NCI-H1105 treated with DMSO at 0.1 percent for 48 hours (cell line): ENCODE measurements at places on chromosomes 7 and 10.

GRCh38 chr10:77105761-77106221 is 531.8 kb downstream of the KCNMA1 start:
- DNase-seq: no peak

- DNase-seq: no peak
Observed at GRCh38 chr10:13502380-13502779, 26.4 kb downstream of the BEND7 start.

DNA sequence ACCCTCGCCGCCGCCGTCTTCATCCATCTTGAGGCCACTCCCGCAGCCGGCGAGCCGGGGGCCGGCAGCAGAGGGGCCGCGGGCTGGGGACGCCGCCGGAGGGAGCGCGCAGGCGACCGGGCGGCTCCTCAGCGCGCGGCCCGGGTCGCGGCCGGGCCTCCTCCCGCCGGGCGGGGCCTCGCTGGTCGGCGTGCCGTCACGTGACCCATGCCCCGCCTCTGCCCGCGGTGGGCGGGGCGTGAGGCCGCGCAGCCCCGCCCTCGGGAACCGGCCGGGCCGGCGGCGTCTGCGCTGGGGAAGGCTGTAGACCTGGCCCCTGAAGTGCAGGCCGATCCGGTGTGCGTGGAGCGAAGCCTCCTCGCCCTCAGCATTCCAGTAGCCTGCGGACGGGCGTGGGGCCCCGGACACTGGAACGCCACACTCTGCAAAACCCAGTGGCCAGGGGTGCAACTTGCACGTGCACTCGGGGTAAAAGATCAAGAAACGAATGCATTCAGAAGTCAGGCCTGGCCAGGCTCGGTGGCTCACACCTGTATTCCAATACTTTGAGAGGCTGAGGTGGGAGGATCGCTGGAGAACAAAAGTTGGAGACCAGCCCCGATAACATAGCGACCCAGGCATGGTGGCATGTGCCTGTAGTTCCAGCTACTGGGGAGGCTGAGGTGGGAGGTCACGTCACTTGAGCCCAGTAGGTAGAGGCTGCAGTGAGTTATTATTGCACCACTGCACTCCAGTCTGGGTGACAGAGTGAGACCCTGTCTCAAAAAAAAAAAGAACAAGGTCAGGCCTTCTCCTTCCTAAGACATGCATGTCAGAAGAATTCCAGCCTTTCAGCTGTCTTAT is at the start of gene CYTH3:
CYTH3 (minus strand) TSS at position 144 of the 843 bp plus-strand sequence; CDS start at position 27, 117 bp downstream.
- DNase-seq: peak; percentile 64

DNA sequence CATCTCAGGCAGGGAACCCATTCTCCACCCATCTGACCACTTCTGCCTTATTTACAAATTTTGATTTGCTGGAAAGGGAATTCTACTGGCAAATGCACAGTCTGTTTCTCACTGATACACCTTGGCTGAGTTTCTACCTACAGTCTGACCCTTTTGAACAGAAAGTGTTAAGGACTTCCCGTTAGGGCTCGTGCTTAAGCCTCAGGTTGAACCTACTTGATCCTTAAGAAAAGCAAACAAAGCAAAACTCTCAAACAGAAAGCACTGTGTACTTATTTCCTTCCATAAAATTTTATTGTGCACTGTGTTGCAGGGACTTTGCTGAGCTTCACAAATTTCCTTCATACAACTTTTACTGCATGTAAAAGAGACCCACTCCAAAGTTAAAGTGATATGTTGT is 367.8 kb downstream of the NRG3 start:
- no peak for DNase-seq

DNA sequence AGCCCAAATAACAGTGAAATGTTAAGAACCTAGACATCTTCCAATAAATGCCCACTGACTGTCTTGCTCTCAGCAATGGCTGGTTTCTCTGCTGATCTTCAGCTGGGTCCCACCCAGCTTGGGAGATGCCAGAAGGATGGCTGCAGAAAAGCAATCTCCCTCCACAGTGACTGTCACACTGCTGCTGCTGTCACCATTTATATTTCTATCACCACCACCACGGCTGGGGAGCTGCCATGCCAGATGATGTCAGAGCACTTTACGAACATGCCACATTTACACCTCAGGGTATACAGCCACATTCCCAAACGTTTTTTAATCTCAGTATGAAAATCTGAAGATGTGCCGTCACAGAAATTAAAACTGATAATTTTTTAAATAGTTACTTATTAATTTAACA is 29.8 kb upstream of the FRMD4A start:
- DNase-seq: no peak

- DNase-seq: no peak
Observed at GRCh38 chr10:78225594-78225993, 191.9 kb downstream of the RPS24 start.

- peak; percentile 78 for DNase-seq
Observed at GRCh38 chr7:16804674-16805439, at the start of gene AGR2. TSS of gene AGR2 (minus strand) at chr7:16804999. CDS start at chr7:16801796, 3,203 bp downstream.

DNA sequence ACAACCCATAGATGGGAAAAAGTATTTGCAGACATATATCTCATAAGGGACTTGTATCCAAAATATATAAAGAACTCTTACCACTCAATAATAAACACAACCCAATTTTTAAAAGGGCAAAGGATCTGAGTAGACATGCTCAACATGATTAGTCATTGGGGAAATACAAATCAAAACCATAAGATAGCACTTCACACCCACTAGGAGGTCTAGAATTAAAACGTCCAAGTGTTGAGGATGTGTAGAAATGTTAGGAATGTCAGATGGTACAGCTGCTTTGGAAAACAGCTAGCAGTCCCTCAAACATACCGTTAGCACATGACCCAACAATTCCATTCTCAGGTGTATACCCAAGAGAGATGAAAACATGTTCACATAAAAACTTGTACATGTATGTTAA is 8.3 kb downstream of the PSTK start:
- DNase-seq: no peak

GRCh38 chr7:25927626-25927978 is 224.4 kb upstream of the NFE2L3 start:
- no peak for DNase-seq

DNA sequence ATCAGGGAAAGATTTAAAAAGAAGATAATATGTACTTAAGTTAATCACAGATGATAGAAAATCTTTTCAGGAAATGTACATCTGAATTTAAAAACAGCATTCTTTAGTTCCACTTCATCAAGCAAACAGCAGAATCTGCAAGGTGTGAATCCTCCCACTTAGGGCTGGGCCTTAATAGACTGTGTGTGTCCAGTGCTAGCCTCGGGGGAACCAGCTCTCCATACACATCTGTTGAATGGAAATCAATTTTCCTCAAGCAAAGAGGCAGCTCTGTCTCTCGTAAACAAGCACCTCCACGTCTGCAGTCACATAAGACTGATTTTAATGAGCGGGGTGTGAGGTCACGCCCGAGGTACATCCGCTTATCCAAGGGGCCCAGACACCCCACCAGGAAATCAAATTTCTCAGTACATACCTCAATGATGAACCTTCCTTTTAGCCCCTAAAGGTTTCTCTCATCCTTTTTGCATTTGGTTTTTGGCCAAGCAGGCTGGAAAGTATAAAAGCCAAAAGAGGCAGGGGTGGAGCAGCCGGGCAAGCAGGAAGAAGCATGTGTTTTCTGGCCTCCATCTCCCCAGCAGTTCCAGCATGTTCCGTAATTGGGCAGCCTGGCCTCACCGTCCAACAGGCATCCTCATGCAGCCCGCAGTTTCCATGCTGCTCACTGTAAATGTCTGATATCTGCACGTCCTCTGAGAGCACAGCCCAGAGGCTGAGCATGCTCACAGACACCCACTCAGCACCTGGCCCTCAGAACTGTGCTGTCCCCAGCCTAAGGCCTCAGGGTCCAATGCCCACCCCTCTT is 131.3 kb downstream of the GLI3 start:
- DNase-seq: no peak

DNA sequence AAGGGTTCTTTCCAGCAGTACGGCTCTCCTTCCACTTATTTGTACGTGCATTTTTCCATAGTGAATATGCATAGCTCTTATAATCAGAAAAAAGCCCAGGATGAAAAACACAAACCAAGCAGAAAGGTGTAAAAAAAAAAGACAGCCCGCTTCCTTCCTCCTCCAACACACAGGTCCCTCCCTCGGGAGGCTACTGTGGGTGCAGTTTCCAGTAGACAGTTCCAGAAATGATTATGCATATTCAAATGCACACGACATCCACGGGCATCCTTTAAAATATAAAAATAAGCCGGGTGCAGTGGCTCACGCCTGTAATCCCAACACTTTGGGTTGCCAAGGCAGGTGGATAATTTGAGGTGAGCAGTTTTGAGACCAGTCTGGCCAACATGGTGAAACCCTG is 59.9 kb downstream of the TNRC18 start:
- no peak for DNase-seq

- no peak for DNase-seq
Observed at GRCh38 chr10:130479926-130480325, 343.7 kb downstream of the GLRX3 start.

DNA sequence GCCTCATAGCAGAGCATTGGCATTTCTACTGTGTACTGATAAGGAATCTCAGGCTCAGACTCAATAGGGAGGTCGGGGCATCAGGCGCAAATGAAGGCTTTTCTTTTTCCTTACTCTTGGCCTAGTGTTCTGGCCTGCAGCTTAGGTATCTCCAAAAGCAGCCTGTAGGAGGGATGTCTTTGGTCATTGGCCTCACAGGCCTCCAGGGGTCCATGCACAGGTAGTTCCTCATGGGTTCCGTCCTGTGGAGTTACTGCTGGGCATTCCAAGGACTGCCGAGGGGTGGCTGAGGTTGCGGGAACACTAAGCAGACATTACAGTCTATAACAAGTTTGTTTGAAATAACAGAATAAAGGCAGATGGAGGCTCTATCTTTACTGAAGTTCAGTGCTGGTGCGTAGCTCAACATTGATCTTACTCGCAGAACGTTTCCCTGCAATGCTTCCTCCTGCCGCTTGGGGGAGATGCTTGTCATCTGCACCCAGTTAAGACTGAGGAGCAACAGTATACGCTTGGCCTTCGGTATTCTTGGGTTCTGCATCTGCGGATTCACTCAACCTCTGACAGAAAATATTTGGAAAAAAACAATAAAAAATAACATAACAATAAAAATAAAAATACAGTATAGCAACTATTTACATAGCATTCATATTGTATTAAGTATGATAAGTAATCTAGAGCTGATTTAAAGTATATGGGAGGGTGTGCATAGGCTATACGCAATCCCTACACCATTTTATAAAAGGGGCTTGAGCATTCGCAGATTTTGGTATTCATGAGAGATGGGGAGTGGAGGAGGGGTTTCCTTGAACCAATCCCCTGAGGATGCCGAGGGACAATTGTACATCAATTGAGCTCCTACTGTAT is 58.9 kb downstream of the SH2D4B start:
- no peak for DNase-seq

- DNase-seq: no peak
Observed at GRCh38 chr10:110040767-110041478, 33.1 kb downstream of the ADD3 start.

DNA sequence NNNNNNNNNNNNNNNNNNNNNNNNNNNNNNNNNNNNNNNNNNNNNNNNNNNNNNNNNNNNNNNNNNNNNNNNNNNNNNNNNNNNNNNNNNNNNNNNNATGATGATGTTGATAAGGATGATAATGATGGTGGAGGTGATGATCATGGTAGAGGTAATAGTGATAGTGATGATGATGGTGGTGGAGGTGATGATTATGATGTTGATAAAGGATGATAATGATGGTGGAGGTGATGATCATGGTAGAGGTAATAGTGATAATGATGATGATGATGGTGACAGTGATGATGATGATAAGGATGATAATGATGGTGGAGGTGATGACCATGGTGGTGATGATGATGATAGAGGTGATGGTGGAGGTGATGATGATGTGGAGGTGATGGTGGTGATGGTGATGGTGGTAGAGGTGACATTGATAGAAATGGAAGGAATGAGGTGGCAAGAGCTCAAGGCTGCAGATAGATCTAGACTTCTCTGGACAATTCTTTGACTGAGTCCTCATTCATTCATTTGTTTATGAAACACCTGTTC is 47.8 kb downstream of the FAM20C start:
- DNase-seq: no peak

- no peak for DNase-seq
Observed at GRCh38 chr7:152924826-152925411, 165.4 kb downstream of the ACTR3B start.

DNA sequence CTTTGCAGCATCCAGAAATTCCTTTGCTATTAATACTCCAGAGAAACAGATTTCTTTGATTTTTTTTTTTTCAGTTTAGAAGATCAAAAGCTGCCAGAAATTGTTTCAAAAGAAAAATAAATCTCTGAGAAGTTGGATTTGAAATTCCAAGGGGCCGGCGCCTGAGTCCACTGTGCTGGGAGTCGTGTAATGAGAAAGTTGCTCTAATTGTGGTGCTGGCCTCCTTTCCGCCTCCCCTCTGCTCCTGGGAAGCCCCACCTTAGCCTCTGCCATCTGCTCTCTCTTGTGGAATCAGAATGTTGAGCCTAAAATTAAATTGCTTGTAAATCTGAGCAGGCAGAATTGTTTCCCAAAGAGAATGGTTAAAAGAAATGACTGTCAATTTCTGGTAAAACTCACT is 93.3 kb downstream of the EMX2 start:
- DNase-seq: no peak

- DNase-seq: peak; percentile 43
Observed at GRCh38 chr7:131111081-131111576, 216.5 kb upstream of the MKLN1 start.

DNA sequence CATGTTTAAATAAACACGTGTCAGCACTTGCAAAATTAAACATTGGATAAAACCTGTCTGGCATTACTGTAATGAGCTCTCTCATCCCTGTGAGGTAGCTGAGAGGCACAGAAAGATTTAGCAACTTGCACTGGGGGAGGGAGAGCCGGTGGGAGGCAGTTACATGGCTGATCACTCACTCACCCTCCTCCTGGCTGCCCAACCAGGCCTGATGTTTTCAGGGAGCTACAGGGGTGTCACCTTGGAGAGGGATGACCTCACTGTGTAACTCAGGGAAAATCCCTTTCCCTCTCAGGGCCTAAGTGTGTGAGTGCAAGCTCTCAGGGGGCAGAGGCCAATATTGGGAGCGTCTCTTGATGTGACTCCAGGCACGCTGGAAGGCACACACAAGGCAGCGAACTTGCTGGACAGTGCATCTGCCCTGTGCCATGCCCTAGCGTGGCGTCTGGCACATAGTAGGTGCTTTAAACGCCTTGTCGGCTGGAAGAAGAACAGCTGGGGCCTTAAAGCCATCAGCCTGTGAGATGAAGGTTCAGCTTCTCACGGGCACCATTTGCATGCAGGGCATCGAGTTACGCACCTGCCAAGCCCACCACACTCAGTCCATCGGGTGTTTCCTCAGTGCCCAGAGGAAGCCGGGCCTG is 51.1 kb downstream of the ELFN1 start:
- no peak for DNase-seq

- DNase-seq: no peak
Observed at GRCh38 chr7:116509982-116510579, 10.5 kb downstream of the CAV2 start.

DNA sequence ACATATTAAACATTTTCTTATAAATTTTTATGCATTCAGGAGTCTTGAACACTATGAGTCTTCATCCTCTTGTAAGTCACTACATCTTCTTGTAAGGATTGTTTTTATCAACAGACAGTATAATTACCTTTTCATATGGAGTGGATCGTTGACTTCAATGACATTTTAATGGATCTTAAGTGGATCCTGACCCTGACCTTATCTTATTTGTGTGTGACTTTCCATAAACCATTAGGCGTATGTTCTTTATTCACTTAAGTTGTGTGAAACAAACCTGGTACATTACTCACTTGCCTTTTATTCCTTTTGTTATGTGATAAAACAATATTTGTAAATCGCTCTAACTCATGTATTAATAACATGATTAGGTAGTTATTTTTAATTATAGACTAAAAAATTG is 18.5 kb upstream of the SEMA3C start:
- DNase-seq: peak; percentile 43
